Activated T-helper 1 cell treated with anti-CD3 and anti-CD28 coated beads, Interleukin-2, amount 50 U/mL, for 16 hours (primary cell): ENCODE measurements at places on chromosomes 2 and 18.

DNA sequence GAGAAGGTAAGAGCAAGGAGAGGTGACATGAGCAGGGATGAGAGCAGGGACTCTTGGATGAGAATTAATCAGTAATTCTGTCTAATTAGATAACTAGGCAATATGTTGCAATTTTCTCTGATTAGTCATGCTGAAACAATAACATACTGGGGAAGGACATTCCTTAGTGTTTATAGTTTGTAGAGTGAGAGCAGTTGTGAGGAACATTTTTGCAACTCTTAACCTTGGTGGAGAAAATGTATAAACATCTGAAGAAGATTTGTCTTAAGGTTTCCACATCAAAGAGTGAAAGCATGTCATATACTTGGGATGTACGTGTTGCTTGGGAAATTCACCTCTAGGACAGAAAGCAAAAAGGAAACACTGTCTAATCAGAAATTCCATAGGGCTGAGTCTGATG is 955.4 kb upstream of the FANCL start:
- no peak for DNase-seq

GRCh38 chr2:26969077-26969844 is 1.2 kb upstream of the MAPRE3 start:
- DNase-seq = no peak

- no peak for DNase-seq
Observed at GRCh38 chr2:40281021-40281940, 170.6 kb downstream of the SLC8A1 start.

DNA sequence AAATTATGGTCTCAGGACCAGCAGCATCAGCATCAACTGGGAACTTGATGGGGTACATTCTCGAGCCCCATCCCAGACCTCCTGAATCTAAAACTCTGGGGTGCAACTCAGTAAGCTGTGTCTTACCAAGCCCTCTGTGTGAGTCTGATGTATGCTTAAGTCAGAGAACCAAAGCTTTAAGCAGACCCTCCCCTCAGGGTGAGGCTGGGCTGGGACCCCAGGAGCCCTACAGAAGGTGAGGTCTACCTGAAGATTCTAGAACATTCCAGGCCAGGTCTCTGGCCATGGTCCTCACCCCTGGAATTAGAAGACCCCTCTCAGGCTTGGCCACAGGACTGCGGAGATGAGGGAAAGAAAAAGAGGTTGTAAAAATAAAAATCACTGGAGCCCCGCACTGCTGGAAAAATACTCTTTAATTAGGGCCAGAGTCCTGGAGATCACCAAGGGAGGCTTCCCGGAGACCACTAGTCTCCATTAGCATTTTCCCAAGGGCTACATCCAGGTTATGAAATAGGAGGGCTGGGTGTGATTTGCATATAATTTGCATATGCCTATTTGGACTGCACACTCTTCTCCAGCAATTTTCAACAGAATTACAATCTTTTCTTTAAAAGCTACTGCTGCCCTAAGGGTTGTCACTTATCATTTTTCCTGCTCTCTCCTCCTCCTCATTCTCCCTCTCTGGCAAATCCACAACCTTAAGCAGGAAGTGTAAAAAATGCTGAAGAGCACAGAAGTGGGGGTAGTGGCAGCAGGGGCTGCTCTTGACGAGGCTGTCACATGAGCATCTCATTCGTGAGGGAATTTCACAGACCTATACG is 100.2 kb downstream of the ZBTB7C start:
- DNase-seq = no peak

GRCh38 chr2:39511219-39511604 is 74.1 kb upstream of the MAP4K3 start:
- no peak for DNase-seq

DNA sequence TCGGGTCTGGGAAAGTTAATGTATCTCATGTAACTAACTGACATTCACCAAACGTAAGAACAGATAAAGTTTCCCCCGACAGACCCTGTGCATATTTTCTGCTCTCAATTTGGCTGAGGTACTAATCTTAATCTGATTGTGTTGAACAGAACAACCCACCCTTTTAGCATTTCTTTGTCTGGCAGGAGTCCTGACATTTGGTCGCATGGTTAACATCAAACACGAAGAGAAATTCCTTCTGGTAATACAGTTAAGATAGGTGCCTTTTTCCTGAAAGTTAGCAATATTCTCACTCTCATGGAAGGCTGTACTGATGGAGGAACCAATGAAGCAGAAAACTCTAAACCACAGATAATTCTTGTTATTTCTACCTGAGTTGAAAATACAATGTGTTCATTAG is 520.8 kb downstream of the PARD3B start:
- no peak for DNase-seq

- DNase-seq = no peak
Observed at GRCh38 chr2:37873229-37873628, 51.9 kb upstream of the RMDN2 start.

- DNase-seq = no peak
Observed at GRCh38 chr2:241381872-241382271, 25.8 kb downstream of the FARP2 start.

DNA sequence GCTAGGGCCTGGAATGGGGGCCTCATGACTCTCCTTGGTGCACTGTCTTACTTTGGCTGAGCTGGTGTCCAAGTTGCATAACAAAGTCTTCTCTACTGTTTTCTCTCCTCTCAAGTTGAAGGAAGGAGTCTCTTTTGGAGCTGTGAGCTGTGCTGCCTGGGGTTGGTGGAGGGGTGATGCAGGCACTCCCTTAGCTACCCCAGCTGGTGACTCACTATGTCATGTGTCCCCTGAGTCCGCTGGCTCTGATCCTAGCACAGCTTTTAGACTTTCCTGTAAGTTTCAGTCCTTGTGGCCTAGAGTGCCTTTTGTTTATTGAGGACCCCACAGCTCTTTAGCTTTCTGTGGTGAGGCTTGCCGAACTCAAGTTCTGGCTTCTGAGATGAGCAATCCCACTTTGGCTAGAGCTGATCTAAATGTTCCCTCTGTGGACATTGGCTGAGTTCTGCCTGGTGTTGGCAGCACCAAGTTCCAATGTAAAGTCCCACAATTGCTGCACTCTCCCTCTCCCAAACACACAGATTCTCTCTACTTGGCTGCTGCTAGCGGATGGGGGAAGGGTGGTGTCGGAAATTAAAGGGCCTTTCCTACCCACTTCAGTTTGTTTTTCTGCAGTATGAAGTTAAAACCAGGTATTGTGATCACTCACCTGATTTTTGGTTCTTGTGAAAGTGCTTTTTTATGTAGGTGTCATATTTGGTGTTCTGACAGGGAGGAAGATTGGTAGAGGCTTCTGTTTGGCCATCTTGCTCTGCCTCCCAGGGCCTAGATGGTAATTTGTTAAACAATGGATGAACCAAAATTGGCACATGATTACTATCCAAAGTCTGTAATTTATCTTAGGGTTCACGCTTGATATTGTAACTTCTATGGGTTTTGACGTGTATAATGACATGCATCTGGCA is 83.2 kb downstream of the COMMD1 start:
- no peak for DNase-seq

DNA sequence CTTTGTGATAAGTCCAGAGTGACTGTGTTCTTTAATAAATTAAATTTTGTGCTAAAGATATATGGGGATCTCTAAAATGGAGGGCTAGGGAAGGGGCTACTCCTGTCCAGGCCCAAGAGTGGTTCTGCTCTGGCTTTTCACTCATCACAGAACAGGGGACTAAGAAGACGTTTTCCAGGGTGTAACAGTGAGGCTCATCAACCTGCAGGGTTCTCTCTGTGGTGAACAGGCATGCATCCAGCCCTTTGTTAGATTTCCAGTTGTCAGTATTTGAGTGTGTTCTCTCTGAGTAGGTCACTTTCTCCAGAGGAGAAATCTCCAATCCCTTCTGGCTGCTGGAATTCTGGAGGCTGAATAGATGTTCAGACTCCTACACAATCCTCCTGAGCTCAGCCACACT is 408.9 kb downstream of the PLCL1 start:
- no peak for DNase-seq

DNA sequence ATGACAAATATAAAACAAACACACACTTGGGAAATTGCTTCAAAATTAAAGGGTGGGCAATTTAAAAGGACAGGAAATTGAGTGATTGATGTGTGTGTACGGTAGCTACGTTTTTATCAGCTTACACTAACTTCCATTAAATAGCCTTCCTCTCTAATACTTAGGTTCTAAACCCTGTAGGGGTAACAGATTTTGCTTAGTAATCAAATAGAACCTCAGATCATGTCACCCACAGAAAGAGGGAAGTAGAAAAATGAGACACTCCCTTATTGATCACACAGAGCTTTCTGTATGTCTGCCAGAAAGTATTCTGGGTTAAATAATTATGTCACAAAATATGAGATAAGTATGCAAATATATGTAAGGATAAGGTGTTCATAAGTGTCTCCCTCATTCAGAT is 93.3 kb downstream of the ICA1L start:
- no peak for DNase-seq

- DNase-seq = no peak
Observed at GRCh38 chr2:159266554-159266953, 19.9 kb downstream of the WDSUB1 start.

DNA sequence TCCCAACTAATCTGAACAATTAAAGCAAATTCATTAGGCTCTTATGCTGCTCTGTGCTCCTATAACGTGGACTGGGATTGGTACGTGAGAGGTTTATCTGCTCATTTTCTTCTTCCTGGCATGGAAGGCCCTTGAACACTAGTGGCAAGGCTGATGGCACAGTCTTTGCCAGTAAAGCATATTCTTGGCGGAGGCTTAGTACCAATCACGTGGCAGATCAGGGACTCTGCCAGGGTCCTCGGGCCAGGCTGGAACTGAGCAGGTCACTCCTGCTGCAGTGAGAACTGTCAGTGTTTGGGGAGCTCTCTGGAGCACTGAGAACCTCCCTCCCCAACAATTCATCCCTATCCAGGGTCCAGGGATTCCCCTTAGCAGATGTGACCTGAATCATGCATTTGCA is 3.7 kb upstream of the ALPK2 start:
- DNase-seq = no peak

- DNase-seq = no peak
Observed at GRCh38 chr2:97355887-97356286, 233.8 kb downstream of the ANKRD36B start.

- no peak for DNase-seq
Observed at GRCh38 chr18:57627488-57627887, 5.9 kb upstream of the NARS1 start.

- no peak for DNase-seq
Observed at GRCh38 chr18:10401930-10402329, 52.5 kb upstream of the APCDD1 start.

- no peak for DNase-seq
Observed at GRCh38 chr2:234812851-234813250, 139.0 kb upstream of the SH3BP4 start.

DNA sequence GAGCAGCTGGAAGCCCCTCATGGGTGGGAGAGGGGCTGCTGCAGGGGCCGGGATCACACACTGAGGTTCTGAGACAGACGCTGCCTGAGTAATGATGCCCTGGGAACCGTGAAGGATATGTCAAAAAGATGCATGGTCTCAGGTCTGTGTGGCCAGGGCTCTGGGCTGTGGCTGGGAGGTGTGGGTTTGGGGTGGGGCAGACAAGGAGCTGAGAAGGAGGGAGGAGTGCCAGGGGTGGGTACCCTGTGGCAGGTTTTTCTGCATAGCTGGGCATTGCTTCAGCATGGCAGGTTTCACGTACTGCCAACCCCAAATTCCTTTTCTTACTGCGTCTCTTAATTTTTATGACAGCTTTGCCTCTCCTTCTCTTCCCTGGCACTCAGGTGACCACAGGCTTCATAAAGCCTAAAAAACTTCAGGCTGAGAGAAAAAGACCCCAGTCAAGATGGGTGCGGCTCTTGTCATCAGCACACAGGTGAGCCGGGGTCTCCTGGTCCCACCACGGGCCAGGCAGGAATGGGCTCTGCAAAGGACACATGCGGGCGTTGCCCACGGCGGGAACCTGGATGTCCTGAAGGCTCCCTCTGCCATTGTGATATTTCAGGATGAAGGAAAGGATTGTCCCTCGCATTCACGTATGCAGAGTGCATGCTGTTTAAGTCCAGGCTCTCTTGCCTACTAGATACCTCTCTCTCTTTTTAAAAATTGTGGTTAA is 18.0 kb downstream of the MALL start:
- DNase-seq = no peak

- DNase-seq = no peak
Observed at GRCh38 chr2:54872780-54873179, 149.3 kb downstream of the EML6 start.

- DNase-seq = no peak
Observed at GRCh38 chr2:39437522-39438296, 624 bp upstream of the MAP4K3 start.

DNA sequence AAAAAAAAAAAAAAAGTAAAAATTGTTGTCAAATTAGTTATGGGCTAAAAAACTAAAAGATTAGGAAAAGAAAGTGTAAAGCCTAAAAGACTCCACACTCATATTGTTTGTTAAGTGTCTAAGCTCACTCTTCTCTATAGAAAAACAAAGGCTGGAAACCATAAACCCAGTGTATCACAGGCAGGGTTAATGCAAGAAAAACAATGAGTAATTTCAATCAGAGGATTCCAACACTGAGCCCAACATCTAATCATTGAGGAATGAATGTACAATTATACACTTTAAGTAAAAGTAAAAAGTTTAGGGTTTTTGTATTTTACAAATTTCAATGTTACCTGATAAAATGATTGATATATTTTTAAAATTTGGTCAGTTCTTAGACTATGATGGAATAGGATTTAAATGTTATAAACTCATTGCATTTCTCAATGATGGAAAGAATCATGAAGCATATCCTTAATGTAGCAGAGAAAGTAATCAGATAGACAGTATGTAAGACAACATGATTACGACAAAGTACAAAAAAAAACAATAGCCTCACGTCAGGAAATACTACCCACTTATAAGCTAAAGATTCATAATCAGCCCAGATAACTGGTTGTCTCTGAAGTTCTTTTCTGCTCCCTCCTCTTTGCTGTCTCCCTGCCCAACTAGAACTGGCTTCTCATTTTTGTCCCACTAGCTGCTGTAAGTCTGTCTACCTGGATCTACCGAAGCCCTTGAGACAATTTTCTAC is 44.5 kb upstream of the SP3 start:
- DNase-seq = no peak

DNA sequence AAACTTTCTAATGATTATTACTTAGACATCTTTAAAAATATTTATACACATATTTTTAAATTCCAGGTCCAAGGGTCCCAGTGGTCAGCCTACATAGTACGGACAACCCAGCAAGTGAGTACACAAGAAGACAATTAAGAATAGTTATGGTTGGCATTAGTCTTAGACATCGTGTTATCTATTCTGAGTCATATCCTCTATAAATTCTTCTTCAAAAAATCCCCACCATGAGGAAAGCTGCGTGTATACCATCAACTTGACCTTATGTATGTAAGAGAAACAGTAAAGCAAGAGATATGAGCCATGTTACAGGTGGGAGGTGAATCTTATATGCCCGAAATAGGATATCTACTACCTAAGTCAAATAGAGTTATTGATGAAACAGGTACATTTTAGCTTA is 1339.8 kb downstream of the DPP10 start:
- DNase-seq = no peak

DNA sequence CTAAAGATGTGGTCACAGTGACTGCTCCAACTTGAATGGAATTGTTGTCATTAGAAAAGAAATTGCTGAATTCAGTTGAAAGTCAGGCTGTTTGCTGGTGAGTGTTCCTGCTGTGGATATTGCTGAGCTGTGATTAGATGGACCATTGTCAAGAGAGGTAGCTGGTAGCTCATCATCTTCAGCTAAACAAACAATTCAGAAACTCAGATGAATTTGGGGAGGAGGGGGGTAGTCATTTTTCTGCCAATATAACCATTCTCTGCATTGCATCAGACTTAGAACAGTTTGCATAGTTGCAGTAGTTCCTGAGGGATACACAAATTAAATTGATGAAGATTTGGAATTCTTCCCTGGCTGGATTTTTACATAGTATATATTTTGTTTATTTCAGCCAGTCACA is 108.3 kb downstream of the MTCL1 start:
- no peak for DNase-seq

- no peak for DNase-seq
Observed at GRCh38 chr2:102204638-102205037, 17.8 kb downstream of the IL1RL2 start.
